Endothelial cell of umbilical vein (primary cell): ENCODE measurements at places on chromosomes 2 and 18. TPM values are rescaled to one million over a fixed set of nuclear protein-coding genes. Genes with fewer than 3 reads are reported as not detected.

Gene CRYGD
- not detected in 2 replicates for polyA plus RNA-seq

Gene CDKL4
- 0.17 TPM in 1 of 2 replicates, not detected in the other for polyA plus RNA-seq

Gene DSC1
- polyA plus RNA-seq: not detected in 2 replicates

Gene RIT2
- polyA plus RNA-seq: not detected in 2 replicates

Gene MAIP1
- 12.0 and 14.4 TPM in 2 replicates for polyA plus RNA-seq

Gene VAMP5
- polyA plus RNA-seq: 624 and 648 TPM in 2 replicates

Gene DAW1
- 0.75 and 1.2 TPM in 2 replicates for polyA plus RNA-seq

Gene ZAP70
- polyA plus RNA-seq: 0.10 and 0.14 TPM in 2 replicates

Gene TMEM198
- polyA plus RNA-seq: not detected in 2 replicates

Gene DNER
- polyA plus RNA-seq: 0.01 and 0.05 TPM in 2 replicates

Gene UBE2F
- polyA plus RNA-seq: 31.6 and 45.6 TPM in 2 replicates

Gene GREB1L
- 0.27 and 0.41 TPM in 2 replicates for polyA plus RNA-seq

Gene TXNL1
- polyA plus RNA-seq: 27.4 and 29.5 TPM in 2 replicates

Gene POTEC
- not detected in 2 replicates for polyA plus RNA-seq

Gene NOL4
- polyA plus RNA-seq: not detected in 2 replicates

Gene ACOXL
- polyA plus RNA-seq: 0.03 TPM in 1 of 2 replicates, not detected in the other

Gene PRKAG3
- polyA plus RNA-seq: not detected in 2 replicates

Gene RPL37A
- polyA plus RNA-seq: 1,143 and 1,889 TPM in 2 replicates

Gene RFX8
- polyA plus RNA-seq: 0.16 and 0.21 TPM in 2 replicates

Gene TRABD2A
- 0.45 and 1.0 TPM in 2 replicates for polyA plus RNA-seq

Gene DHX57
- 7.8 and 8.7 TPM in 2 replicates for polyA plus RNA-seq

Gene SULT1C4
- 12.0 and 17.2 TPM in 2 replicates for polyA plus RNA-seq

Gene ICOS
- not detected in 2 replicates for polyA plus RNA-seq

Gene HOXD10
- not detected in 2 replicates for polyA plus RNA-seq

Gene HADHA
- polyA plus RNA-seq: 67.5 and 79.4 TPM in 2 replicates

Gene IL1B
- polyA plus RNA-seq: 0.25 TPM in 1 of 2 replicates, not detected in the other

Gene SCG2
- polyA plus RNA-seq: not detected in 2 replicates

Gene PLEKHB2
- polyA plus RNA-seq: 46.3 and 56.8 TPM in 2 replicates

Gene NMUR1
- 0.02 TPM in 1 of 2 replicates, not detected in the other for polyA plus RNA-seq

Gene BOLL
- polyA plus RNA-seq: not detected in 2 replicates

Gene L3MBTL4
- not detected in 2 replicates for polyA plus RNA-seq

Gene MALL
- polyA plus RNA-seq: 26.3 and 31.5 TPM in 2 replicates

Gene MC2R
- not detected in 2 replicates for polyA plus RNA-seq

Gene MYO1B
- polyA plus RNA-seq: 6.4 and 8.7 TPM in 2 replicates
